ENCODE measurements at places on chromosomes 2 and 18.

DNA sequence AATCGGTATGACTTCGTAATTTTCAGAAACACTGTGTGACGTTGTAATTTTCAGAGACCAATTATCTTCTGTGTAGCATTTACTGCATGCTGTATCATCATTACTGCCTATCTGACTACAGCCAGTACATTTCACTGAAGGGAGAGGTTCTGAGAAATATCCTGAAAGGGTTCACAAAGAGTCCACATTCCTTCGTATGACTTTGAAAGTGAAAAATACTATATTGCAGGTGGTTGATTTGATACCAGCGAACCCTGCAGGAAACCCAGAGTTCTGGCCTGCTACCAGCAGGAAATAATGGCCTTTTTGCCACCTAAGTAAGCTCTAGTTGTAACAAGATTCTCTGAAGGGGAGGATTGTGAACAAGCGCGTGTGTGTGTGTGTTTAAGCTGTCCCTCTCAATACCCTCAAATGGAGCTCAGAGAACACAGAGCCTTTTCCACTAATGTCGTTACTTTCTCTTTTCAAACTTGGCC lies 155.5 kb downstream of the ARHGAP28 start:
- DNase-seq = no peak

DNA sequence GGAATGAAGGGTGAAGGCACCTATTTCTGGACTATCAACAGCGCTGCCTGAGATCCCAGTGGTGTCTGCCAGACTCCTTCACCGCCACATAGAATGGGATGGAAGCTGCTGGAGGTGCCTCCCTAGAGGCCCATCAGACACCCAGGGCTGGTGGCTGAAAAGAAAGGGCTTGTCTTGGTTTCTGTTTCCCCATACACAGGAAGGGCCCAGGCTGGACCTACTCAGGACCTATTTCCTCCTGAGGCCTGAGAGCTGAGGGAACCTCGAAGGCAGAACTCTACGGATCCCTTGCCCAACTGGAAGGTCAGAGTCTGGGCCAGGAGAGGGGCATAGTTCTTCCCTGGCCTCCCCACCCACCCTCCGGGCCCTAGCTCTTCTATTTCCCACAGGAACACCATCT lies 2.9 kb upstream of the CLEC4F start:
- no peak for DNase-seq

DNA sequence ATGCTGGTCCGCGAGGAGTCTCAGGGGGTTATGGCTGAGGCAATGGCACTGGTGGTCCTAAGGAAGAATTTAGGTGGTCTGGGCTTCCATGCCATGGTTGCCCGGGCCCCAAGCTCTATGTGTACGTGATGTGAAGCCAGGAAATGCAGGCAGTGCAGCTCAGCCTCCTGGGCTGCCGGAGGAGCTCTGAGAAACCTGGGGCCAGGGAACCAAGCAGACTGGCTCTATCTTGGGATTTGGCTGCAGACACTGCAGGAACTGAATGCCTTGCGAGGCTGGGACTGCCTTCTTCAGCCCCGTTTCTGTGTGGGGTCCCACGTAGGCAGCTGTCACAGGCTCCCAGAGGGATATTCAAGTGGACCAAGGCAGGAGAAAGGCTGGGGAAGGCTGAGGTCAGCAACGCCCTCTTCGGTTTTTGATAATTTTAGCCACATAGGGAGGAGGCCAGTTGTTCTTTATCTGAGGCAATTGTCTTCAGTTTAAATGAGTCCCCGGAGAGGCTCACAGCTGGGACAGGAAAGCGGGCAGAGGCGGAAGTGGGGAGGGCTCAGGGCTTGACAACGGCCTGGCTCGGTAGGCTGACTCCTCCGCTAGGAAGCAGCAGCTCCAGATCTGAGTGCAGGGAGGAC lies 77.7 kb downstream of the RHOB start:
- DNase-seq = peak; percentile 48

DNA sequence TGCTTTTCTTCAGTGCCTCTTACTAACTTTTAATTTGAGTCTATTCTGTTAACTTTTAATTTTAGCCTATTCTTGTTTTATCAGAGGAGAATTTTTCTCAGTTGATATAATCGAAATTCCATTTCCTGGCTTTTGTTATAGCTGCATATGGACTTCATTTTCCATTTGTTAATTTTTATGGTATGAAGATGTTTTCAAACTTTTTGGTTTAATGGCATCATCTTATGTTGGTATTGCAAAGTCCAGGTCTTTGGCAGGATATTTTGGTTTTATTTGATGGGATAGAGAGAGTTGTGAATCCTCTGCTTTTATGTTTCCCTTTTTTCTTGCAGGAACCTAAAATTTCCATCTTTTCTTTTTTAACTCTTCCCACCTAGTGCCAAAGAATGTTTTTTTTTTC lies 70.9 kb upstream of the RAPGEF4 start:
- DNase-seq = no peak

DNA sequence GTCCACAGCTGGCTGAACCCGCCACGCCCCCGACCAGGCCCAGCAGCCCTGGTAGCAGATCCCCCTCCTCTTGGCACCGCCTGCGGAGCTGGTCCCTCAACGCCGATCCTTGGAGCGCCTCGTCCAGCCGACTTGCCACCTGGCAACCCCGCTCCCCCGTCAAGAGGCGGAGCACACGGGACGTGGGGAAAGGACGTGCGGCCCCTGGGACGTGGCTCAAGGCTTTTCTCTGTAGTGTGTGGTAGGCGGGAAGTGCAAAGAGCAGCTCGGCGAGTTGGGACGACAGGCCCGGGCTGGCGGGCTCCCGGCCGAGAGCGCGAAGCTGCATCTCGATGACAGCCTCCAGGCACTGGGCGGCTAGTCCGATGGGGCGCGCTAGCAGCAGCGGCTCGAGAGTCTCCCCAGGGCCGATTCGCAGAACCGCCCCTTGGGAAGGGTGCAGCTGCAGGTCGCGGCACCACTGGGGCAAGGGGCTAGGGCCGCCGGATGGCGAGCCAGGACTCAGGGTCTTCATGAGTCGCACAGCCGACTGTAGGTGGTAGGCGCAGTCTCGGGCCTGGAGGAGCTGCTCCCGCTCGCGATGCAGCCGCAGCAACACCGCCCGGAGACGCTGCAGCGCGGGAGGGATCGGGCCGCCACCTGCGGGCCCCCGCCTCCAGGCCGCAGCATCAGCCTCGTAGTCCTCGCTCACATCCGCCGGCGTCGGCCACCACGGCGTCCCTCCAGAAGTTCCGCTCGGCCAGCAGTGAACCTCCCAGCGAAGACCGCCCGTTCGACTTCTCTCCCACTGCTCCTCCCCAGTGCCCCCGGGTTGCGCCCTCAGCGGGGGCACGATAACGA lies 617 bp downstream of the CCDC142 start:
- peak; percentile 74 for DNase-seq

DNA sequence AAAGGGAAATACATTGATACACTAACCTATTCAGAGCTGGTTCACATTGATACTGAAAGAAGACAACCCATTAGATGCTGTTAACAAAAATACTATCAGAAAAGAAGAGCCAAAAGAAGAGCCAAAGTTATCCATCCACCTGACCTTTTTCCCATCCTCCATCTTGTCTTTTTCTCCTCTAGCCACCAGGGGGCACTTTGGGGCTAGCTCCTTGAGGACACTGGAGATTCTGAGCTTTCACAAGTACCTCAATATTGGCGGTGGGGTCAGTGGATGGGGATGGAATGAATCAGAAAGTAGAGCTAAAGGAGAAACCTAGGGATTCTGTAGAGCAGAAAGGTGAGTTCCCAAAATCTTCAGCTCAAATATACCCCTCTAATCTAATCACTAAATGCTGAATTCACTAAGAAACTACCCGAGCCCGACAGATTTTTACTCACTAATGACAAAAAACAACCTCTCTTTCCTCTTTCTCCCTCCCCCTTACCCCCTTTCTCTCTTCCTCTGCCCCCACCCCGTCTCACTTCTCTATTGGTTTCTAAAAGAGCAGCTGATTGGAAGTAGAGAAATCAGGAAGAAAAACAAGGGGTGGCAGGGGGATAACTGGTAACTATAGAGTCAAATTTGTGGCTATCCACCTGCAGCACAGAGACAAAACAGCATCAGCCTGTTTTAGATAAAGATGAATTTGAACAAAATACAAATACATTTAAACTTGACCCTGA lies 203.3 kb downstream of the TCF4 start:
- DNase-seq = peak; percentile 68

GRCh38 chr18:55864281-55864680 lies 276.3 kb upstream of the TCF4 start:
- DNase-seq = no peak

GRCh38 chr2:10900216-10901109 lies 11.3 kb upstream of the KCNF1 start:
- no peak for DNase-seq

DNA sequence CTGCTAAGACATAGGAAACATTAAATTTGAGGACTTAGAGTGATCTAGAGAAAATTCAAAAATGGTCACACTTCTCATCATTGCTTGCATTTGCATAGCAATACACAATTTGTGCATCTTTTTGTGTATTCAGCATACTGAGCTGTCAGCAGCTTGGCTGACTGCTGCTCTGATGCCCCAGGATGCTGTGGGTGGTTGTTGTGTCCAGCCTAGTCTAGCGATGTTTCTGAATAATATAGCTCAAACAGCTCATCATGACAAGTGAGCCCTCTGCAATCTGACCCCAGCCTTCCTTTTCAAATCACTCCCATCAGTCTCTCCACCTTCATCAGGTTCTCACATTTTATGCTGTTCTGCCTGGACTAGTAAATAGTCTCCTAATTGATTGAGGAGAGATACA lies 483.7 kb upstream of the SPHKAP start:
- DNase-seq = no peak

DNA sequence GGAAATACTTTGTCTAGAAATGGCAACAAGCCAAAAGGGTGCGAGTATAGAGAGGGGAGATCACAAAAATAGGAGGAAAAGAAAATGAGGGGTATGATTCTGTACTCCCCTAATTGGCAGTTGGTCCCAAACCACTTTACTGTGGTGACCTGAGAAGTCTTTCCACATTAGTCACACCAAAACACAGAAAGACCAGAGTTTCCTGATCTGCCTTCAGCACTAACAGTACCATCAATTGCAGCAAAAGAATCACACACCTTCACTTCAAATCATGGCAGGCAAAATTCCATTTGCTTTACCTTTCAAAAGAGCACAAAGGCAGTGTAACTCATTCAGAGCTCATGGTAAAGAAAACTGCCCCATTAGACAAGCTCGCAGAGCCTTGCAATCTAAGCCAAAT lies 86.8 kb downstream of the ALK start:
- DNase-seq = no peak

- DNase-seq = no peak
Observed at GRCh38 chr2:174974131-174974530, 31.1 kb downstream of the CHN1 start.

GRCh38 chr2:206189691-206190090 lies 30.0 kb downstream of the EEF1B2 start:
- DNase-seq = no peak

- peak; percentile 74 for DNase-seq
Observed at GRCh38 chr2:143533846-143534245, 404.6 kb downstream of the ARHGAP15 start.

- no peak for DNase-seq
Observed at GRCh38 chr18:6874315-6874714, 144.8 kb downstream of the ARHGAP28 start.

DNA sequence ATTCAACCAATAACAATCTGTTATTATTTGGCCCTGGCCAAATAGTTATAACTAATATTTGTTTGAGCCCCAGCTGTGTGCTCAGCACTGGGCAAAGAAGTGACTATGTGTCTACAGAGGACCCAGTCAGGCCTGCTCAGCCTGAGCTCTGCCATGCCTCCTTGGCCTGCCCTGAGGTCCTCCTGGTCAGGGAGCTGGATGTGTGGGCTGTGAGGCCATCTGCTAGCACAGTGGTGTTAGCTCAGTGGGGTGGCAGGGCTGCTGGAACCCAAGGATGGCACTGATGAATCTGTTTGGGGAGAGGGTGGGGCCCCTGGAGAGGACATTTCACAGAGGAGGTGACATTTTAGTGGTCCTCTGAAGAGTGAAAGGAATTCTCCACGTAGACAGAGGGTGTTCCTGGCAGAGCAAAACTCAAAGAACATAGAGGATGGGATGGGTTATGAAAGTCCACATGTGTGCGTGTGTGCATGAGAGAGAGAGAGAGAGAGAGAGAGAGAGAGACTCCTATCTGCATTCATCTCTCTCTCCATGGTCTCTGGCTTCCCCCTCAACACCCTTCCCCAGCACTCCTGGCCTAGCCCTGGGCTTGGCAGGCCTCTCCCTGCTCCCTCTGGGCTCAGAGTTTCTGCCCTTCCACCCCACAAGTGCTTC lies 21.2 kb upstream of the ATOH8 start:
- DNase-seq = no peak

DNA sequence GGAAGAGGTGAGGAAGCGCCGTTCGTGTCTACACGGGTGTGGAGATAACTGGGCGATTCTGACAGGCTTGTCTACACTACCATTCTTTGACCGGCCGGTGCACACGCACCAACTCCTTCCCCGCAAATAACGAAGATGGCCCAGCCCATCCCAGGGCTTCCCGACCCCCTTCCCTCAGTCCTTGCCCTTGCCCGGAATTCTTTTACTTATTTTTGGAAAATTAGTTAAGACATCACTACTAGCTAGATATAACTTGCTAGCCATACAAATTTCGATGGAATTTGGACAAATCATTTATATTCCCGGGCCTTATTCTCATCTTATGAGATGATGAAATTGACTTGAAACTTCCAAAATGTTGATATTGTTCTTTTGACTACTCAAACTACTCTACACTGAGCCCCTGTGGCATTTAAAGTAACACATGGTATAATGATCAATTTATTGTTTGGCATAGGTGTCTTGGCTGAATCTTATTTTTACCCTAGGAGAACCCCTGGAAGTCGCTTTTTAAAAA lies 1.3 kb downstream of the ERICH2 start:
- no peak for DNase-seq

GRCh38 chr2:27316655-27317412 lies 6.1 kb downstream of the MPV17 start:
- DNase-seq = no peak

- no peak for DNase-seq
Observed at GRCh38 chr2:128375454-128375853, 56.8 kb upstream of the HS6ST1 start.

- DNase-seq = no peak
Observed at GRCh38 chr2:85076618-85077274, 56.4 kb upstream of the TCF7L1 start.

DNA sequence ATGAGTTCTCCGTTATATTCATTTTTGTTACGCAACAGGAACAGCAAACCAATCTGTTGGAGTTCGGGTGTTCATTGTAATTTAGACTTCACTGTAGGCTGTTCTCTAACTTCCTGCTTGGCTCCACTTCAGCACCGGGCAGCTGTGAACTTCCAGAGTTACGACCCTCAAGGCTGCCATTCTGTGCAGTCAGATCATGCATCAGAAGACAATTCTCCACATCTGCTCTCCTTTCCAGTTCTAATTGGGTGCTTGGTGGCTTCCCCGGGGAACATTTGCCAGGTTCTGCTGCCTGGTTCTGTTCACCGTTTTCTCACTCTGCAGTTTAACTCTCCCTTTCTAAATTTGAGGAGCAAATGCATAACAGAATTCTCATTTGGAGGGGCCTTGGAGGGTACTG lies 237.7 kb downstream of the NYAP2 start:
- no peak for DNase-seq

- no peak for DNase-seq
Observed at GRCh38 chr2:190380962-190381412, 27.2 kb upstream of the MFSD6 start.

GRCh38 chr2:127584516-127585033 lies 49.1 kb downstream of the MYO7B start:
- DNase-seq = no peak
